ENCODE measurements at places on chromosomes 11 and 22.

GRCh38 chr22:28750471-28750881 lies 8.6 kb downstream of the HSCB start:
- no peak for DNase-seq

GRCh38 chr22:23068096-23068831 lies 2.1 kb upstream of the GNAZ start:
- no peak for DNase-seq

DNA sequence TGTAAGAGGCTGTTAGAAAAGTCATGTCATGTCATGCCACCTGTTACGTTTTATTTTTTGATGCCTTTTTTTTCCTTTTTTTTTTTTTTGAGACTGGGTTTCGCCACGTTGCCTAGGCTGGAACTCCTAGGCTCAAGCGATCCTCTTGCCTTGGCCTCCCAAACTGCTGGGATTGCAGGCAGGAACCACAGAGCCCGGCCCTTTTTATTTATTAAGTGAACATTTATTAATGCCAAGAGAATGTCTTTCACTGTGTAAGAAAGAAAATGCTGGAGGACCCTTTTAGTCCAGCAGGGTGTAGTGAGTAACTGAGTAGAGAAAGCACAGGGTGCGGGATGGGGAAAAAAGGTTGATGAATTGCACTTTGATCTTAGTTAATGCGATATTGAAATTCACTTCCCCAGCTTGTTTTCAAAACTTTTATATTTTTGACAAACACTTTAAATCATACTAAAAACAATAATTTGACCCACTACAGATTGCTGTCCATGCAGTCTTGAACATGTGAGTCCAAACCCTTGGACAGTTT lies 2.3 kb upstream of the XBP1 start:
- no peak for DNase-seq

DNA sequence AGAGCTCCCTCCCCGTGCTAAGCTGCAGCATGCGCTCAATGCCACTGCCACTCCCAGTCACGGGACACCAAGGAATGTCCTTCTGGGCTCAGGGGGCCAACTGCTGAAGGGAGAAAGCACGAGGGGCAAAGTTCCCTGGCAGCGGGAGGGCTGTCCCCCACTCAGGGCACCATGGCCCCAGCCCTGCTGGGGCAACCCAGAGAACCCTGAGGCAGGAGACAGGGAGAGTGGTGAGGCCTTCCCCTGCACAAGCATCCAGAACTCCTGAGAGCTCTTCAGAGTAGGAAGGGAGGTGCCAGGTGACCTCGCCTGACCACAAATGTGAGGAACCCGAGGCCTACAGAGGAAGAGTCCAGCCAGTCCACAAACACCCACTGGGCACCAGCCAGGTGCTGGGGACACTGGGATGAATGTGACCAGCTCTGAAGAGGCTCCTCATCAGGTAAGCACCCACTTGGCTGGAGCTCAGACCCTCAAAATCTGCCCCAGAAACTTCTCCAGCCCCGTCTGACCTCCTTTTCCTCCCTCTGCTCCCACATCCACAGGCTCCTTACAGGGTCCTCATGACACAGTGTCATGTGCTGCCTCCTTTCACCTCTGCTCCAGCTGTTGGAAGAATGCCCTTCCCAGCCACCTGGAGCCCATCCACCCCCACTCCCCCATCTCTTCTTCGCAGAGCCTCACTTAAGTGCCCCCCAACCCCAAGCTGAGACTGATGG lies 15.6 kb downstream of the GDPD5 start:
- no peak for DNase-seq

DNA sequence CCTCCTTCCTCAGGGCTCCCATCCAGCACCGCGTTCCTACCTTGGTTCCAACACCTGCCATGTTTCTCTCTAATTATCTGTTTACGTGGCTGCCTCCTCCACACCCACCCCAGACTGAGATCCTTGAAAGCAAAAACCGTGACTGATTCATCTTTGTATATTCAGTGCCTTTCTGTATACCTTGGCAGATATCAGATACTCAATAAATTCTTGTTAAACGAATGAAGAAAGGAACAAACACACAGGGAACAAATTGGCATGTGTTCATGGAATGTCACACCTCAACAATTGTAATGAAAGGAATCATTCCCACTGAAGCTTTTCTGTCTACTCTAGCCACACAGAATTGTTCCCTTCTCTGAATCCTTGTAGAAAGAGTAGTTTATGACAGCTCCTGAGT lies 20.4 kb upstream of the LRRC55 start:
- no peak for DNase-seq

- no peak for DNase-seq
Observed at GRCh38 chr11:96021901-96022650, 98.2 kb upstream of the MTMR2 start.

DNA sequence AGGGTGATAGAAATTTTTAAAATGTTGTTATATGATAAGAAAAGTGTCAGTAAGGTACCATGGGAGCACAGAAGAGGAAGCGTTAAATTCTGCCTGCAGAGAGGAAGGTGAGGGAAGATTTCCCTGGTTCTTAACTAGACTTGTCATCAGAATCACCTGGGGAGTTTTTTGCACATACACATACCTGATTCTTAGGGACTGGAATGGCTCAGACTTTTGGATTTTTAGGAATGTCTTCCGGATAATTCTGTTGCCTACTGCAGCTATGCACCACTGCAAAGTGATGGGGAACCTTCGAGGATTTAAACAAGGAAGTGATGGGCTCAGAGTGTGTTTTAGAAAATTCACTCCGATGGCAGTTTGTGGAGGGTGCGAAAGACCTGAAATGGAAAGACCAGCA lies 21.9 kb downstream of the STX3 start:
- DNase-seq: no peak

DNA sequence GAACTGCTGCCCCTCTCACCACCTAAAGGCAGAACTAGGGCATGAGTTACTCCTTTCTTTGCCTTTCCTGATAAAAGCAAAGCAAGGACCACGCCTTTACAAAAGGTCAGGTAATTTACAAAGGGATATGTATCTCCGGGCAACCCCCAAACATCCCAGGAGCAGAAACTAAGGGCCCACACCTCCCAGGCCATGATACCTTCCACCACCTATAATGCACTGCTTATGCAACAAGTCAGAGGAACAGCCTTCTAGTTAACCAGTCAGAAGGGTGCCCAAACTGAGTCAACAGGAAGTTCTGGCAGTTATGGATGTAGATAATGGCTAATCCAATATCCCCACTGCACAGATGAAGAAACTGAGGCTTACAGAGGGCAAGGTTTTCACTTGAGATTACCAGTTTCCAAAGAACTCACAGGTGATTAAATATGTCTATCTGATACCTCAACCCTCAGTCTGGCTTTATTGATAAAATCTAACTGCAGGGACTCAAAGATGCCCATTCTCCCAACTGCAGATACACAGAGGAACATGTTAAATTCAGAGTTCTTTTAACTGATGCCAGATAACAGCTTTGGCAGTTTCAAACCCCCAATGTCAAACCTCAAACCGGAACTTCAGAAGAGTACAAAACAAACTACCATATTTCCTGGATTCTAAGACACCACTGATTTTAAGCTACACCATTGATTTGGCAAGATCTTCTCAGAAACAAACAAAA lies 16.8 kb upstream of the CASTOR1 start:
- DNase-seq: no peak

- no peak for DNase-seq
Observed at GRCh38 chr22:38921806-38922205, 35.6 kb upstream of the APOBEC3A start.

DNA sequence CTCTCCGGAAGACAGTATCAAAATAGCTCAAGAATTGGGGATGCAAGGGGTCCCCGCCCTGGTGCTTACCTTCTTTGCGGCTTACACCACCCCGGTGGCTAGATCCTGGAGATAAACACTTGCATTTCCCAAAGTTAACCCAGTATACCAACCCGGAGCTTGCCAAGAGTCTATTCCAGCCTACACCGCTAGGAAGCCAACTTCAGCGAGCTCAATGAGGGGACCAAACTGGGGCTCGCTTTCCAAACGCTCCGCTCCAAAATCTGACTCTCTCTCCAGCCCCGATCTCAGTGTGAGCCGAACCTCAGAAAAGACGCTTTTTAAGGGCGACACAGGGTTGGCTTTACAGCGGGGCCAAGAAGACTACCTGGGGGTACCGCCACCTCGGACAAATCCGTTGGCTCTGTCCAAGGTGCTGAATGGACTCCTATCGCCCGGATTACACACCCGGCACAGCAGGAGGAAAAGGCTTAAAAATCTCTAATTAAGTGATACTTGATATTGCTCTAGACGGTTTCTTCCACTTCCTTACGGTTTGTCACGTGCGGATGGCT lies 20.1 kb upstream of the BDNF start:
- no peak for DNase-seq

- no peak for DNase-seq
Observed at GRCh38 chr11:113613619-113614018, 92.5 kb downstream of the TMPRSS5 start.

DNA sequence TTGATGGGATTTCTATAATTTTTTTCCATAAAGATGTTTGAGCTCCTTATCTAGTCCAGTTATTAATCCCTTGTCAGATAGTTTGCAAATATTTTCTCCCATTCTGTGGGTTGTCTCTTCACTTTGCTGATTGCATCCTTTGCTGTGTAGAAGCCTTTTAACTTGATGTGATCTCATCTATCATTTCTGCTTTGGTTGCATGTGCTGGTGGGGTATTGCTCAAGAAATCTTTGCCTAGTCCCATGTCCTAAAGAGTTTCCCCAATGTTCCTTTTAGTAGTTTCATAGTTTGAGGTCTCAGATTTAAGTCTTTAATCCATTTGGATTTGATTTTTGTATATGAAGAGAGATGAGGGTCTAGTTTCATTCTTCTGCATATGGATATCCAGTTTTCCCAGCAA lies 1.7 kb upstream of the IL2RB start:
- DNase-seq: no peak

DNA sequence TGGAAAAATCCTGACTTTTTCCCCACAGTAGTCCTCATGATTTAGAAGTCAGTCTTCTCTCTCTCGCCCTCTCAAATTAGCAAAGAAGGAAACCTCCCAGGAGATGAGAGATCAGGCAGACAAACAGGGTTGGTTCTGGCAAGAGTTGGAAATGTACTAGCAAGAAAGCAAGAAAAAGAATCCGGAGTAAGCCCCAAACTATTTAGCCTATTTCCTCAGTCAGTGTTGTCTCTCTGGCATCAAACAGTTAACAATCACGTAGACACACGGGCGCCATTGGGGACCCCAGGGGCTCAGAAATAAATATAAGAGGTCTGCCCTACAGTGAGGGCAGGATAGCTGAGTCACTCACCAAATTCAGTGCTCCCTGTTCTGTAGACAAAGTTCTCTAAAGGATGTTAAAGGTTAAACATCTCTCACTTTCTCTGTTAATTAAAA lies 4.7 kb downstream of the C11orf52 start:
- DNase-seq: no peak

DNA sequence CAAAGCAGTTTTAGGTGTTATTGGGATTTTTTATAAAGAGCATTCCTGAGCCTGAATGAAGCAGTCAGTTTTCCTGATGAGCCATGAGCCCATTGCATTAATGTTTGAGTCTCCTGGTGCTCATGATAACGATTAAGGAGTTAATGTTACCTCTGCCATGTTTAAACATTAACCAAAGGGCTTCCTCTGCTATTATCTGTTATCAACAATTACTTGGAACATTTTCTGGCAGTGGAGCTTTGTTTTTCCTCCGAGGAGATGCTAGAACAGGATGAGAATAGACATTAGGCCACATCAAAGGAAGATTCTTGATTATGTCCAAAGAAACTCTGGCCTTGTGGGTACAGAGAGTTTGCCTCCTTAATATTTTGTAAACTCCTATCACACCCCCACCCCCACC lies 49.9 kb downstream of the ZNRF3 start:
- DNase-seq: no peak

DNA sequence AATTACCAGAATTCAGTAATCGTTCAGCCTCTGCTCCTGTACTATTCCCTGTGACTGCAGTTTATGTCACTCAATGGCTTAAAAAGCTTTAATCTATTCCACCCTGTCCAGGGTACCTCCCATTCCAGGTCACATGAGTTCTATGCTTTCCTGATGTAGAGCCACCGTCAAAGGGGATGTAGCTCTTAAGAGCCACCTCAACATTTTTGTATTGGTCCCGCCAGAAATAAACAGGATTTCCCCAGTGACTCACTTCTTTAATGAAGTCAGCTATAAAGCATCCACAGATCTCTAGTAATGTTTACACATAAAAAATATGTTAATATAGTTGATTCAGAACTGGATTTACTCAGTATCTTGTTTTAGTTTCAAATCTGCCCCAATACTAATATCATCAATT lies 1.3 kb upstream of the OR8D1 start:
- no peak for DNase-seq

GRCh38 chr11:128942272-128942612 lies 429 bp downstream of the TP53AIP1 start:
- no peak for DNase-seq

DNA sequence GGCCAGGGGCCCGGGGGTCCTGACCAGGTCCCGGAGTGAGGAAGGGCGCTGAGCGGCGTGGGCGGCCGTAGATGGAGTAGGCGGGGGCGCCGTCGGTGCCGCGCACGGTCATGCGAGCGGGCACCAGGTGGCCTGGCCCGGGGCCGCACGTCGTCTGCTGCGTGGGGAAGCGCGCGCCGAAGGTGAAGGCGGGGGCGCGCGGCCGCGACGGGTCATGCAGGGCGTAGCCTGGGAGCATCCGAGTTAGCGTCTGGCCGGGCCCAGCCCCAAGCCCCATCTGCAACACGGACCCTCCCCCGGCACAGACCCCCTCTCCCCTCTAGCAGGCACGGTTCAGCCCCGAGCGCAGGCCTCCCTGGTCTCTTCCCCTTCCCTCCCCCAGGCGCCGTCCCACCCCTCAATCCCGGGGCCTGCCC lies 1.7 kb upstream of the TYMP start:
- DNase-seq: peak; percentile 49

GRCh38 chr11:11569936-11570491 lies 51.8 kb downstream of the GALNT18 start:
- DNase-seq: no peak

DNA sequence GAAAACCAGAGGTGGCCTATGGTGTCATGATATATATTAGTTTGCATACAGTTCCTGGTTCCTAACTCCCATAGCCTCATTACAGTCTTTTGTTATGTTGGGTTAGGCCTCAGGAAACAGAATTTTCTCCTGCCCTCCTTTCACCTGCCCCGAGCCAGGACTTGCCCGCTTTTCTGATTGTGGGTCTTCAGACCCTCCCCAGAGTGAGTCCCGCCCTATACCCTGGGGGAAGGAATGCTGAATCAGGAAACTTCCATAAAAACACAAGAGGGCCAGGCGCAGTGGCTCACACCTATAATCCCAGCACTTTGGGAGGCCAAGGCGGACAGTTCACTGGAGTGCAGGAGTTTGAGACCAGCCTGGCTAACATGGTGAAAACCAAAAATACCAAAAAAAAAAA lies 70.9 kb downstream of the SLC35F2 start:
- DNase-seq: no peak

DNA sequence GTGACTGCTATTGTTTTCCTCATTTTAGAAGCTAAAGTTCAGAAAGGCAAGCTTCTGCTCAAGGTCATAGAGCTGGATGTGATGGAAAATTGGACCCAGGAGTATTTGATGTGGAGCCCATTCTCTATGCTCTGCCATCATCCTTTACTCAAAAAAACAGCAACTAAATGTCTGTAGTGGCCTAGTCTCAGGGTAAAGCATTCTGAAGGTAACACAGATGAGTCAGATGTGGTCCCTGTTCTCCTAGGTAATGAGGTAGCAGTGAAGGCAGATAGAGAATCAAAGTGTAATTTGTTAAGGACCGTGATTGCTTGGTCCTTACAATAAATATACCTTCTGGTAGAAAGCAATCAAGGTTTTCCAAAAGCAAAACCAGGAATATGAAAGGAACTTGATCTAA lies 84.4 kb upstream of the SPON1 start:
- DNase-seq: no peak
